Stimulated activated CD4-positive, alpha-beta T cell treated with anti-CD3 and anti-CD28 coated beads, Interleukin-12 subunit alpha, Interleukin-12 subunit beta, amount 100 ng/mL, for 48 hours (primary cell): ENCODE measurements at places on chromosomes 7 and 10.

DNA sequence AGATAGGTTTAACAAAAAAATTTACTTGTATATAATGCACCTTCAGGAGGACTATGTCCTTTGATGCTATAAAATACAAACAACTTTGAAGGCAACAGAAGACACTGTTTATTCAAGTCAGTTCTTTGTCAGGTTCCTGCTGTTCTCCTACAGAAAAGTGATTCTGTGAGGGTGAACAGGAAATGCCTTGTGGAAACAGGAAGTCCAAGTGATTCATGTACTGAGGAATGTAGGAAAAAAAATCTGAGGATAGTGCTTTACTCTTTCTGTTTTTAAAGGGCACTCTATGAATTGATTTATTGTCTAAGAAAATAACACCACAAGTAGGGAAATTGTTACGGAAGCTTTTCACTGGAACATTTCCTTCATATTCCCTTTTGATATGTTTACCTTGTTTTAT lies 171.9 kb downstream of the HDAC9 start:
- DNase-seq = no peak

- DNase-seq = no peak
These were observed 205.2 kb upstream of the PDE1C start for GRCh38 chr7:32275216-32276009.

DNA sequence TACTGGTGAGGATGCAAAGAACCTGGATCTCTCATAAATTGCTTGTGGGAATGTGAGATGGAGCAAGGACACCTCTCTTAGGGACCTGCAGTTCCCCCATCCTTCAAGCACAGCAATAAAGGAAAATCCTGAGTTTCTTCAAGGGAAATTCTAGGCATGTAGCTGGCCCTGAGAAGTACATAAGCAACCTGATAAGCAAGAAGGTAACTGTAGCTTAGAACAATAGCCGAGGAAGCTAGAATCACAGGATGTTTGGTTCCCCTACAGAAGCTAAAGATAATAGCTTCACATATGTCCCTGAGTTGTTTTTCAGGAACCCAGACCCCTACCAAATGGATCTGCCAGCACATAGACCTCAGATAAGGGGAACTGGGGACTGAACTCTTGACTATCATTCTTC lies 11.6 kb upstream of the UPP1 start:
- DNase-seq = no peak

DNA sequence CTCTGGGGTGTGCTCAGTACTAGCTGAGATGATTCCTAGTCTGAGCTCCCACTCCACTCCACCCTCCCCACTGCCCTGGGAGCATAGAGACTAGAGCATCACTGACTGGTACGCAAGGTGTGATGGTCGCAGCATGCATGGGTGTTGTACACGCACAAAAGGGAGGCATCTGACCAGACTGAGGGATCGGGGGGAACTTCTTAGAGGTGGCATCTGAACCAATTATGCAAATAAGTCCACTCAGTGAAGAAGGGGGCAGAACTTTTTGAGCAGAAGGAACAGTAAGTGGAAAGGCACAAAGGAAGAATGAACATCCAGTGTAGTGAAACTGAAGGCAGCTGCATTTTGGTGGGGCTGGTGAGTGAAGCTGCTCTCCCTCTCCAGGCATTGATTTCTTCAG lies 25.5 kb downstream of the PDSS1 start:
- DNase-seq = no peak

- DNase-seq = no peak
These were observed 263.6 kb upstream of the AUTS2 start for GRCh38 chr7:69334701-69335100.

DNA sequence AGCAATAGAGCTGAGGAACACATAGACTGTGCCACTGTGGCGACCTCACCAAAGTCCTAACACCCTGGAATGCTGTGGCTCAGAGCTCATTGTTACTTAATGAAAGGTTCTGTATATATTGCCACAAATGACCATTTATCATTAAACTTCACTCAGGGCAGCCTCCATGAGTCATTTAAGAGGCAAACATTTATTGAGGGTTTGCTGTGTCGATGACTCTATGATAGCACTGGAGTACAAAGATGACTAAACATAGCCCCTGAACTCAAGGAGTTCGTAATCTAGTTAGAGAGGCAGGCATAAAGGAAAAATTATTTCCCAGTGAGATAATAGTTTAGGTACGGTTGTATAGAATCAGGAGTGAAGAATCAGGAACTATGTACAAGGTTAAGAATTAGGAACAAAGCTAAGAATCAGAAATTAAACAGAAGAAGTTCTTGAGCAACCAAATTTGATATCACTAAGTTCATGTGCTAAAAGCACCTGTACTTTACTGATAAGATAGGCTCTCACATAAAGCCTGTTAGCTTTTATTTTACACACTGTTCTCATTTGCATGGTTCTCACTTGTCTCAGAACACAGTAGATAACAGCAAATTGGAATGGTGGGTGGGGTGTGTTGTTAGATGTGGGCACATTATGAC lies 7.9 kb downstream of the ENTPD7 start:
- DNase-seq = no peak

GRCh38 chr10:99530108-99531025 lies 2.4 kb upstream of the NKX2-3 start:
- DNase-seq = no peak

- no peak for DNase-seq
These were observed 75.7 kb downstream of the SPAG6 start for GRCh38 chr10:22420787-22421517.

GRCh38 chr7:610531-611280 lies 91.1 kb upstream of the PDGFA start:
- no peak for DNase-seq

DNA sequence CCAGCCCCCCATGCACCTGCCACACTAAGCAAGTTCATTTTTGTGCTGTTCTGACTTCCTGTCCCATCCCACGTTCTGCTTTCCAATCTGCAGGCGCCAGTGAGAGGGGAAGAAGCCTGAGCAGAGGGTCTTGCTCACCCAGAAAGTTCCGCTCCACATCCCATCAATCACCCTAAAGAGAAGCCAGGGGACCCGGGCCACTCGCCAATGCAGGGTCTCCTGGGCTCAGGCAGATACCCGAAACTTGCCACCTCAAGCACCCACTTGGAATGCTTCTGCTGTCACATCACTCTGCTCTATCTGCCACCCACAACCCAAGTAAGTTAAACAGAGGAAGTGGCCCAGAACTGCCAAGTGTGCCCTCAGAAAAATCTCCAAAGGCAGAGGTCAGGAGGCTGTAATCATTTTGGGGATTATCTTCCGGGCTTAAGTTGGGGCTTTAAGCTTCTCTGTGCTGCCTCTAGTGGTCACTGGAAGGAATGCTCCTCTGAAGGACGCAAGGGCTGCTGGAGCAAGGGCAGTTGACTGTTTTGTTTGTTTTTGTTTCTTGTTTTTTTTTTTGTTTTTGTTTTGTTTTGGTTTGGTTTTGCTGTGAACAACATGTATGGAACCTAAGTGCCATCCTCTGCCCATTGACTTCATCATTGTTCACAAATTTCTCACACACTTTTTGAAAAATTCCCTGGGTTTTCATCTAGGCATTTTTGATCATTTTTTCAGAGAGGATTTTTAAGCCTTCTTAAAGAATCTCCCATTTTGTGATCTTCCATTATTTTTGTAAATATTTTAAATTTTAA lies 25.5 kb downstream of the PRR15 start:
- DNase-seq = peak; percentile 27

- DNase-seq = no peak
These were observed 77.5 kb upstream of the CACUL1 start for GRCh38 chr10:118832241-118832651.
